GM12865 (cell line): ENCODE measurements at places on chromosomes 2 and 18.

DNA sequence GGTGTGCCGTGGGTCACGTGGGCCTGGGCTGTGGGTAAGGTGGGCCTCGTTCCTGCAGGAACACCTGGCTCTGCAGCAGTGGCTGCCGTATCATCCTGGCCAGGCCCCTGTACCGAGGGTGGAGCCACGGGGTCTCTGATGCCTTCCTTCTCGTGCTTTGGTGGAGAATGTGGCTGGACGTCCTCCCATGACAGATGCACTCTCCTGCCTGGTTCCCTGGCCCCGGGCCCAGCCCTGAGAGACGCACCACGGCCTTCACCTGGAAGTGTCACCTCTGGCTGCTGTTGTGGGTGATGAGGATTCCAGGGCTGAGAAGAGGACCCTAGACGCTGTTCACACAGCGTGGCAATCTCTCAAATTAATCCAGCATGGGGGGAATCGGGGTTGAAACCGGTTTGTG lies 49.5 kb downstream of the NFATC1 start:
- no peak for DNase-seq

GRCh38 chr2:144143294-144144151 lies 376.4 kb downstream of the ZEB2 start:
- DNase-seq: no peak

GRCh38 chr2:206241736-206242135 lies 32.7 kb upstream of the ZDBF2 start:
- DNase-seq: no peak

DNA sequence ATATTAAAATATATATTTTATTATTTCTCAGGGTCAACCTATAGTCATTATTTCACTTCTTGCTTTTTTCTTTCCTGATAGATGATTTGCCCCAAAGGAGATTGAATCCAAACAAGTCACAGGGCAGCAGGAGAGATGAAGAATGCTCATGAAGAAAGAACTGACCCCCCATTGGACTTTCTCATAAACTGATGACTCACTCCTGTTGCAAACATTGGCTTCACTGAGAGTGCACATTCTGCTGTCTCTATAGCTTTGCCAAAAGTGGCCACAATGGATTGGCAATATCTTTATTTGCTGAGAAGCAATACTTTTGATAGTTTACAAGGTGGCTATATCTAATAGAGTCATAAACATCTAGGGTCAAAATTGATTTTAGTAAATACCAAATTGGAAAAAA lies 55.9 kb upstream of the ZNF385B start:
- DNase-seq: no peak

DNA sequence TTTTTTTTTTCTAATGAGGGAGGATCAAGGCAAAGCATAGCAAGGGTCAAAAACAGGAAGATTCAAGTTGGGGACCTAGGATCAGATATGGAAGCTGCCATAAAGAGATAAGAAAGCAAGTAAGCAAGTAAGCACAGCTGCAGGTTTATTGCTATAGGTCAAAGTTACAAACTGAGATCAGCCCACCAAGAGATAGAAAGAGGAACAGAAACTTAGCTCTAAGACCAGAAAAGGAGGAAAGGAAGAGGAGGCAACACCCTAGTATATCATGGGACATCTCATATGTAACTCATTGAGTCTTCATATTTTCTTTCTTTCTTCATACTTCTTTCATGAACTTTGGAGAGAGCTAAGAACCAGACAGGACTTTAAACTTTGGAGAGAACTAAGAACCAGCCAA lies 295.9 kb upstream of the CRIM1 start:
- peak; percentile 42 for DNase-seq

DNA sequence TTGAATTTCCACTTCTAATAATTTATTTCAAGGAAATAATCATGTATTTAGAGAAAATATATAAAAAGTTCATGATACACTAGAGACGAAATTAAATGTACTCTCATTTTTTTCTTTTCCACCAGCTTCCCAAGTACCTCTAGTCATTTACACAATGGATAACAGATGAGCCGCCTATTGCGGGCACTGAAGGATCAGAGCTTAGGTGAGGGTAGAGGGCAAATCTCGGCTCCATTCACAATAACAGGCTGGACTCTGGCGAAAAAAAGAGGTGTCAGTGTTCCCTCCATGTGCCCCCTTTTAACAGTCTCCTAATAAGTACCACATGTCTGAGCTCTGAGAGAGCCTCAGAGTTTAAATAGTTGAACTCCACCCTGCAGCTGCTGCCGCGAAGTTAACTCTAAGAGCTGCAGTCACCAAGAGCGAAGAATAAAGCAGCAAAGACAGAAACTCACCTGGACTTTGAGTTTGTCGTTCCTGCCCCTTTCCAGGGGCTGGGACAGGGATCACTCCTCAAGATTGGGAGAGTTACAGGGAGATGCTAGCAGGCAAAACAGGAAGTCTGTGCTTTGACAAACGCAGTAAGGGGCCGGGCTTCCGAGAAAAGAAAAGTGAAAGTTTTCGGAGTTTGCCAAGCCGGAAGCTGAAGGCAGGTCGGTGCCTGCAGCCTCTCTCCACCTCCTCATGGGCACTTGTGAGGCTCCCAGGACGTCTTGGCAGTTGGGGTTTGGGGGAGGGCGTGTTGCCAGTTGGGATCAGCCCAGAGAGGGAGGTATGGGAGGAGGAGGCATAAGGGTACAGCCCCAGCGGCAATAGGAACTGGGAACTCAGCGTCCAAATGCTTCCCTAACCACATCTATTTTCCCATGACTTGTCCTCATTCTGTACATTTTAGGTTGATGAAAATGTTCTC lies at the start of gene SP110:
TSS of gene SP110 (minus strand) at position 566 of the 913 bp plus-strand sequence. CDS start 3,057 bp downstream, outside the sequence.
- peak; percentile 91 for DNase-seq

DNA sequence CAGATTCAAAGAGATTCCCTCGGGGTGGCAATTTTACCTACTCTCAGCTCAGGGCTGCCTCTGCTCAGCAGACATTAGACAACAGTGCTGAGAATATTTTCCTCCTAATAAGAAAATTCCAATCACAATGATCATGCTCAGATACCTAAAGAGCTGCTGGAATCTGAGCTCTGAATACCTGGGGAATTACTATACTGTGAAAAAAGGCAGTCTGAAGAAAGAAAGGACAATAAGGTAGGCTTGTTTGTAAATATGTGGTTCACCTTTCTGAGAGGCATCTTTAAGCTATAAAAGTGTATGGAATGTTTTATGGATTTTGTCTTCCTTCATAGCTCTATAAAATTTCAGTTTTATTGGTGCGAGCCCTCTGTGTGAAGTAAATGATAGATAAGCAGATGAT lies 34.2 kb upstream of the FAM98A start:
- no peak for DNase-seq

DNA sequence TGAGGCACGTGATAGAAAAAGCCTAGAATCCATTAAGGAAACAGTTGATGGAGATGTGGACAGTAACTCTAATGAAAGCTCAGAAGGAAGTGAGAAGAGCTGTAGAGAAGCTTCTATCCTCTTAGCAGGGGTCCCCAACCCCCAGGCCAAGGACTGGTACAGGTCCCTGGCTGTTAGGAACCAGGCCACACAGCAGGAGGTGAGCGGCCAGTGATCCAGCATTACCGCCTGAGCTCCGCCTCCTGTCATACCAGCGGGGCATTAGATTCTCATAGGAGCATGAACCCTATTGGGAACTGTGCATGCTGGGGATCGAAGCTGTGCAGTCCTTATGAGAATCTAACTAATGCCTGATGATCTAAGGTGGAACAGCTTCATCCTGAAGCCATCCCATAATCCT lies 8.7 kb upstream of the IMP4 start:
- no peak for DNase-seq

DNA sequence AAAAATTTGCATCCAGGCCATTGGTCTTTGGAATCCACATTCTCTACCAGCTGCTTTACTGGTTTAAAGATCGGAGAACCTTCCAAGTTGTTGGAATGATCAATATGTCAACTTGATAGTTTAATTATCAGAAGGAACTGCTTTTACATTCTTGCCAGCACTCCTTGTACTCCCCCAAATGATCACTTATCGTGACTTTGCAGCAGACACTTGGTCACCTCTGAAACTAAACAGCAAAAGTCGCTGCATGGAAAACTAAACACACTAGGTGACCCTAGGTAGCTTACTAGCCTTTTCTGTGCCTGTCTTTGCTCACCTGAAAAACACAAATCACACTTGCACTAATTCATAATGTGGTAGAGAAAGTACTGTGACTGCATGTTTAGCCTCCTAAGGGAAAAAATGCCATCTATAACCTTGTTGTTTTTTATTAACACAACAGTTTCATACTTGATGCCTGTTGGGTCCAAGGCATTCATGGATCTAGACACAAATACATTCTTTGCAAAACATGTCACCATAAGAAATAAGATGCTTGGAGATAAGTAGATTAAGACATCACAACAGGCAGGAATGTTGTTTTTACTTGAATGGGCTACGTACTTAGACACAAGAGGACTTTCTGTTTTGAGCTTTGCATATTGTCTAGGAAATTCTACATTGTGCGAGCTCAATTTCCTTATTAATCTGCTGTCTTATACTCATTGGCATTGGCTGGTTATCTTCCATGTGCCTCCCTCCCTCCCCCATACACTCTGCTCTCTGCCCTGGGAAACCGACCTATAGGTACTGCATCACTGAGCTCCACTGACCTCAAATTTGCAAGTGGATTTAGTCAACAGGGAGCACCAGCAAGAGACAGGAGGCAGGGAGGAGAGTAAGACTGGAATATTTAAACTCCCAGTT lies 219.1 kb upstream of the STK17B start:
- DNase-seq: no peak

- no peak for DNase-seq
These were observed 2033.7 kb upstream of the CELF4 start for GRCh38 chr18:39599251-39599650.

DNA sequence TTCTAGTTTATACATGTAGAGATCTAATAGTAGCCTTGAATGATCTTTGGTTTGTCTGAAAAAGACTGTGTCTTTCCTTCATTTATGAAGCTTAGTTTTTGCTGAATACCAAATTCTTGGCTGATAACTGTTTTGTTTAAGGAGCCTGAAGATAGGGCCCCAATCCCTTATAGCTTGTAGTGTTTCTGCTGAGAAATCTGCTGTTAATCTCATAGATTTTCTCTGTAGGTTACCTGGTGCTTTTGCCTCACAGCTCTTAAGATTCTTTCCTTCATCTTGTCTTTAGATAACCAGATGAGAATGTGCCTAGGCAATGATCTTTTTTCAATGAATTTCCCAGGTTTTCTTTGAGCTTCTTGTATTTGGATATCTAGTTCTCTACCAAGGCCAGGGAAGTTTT lies 562.1 kb downstream of the XIRP2 start:
- DNase-seq: no peak

DNA sequence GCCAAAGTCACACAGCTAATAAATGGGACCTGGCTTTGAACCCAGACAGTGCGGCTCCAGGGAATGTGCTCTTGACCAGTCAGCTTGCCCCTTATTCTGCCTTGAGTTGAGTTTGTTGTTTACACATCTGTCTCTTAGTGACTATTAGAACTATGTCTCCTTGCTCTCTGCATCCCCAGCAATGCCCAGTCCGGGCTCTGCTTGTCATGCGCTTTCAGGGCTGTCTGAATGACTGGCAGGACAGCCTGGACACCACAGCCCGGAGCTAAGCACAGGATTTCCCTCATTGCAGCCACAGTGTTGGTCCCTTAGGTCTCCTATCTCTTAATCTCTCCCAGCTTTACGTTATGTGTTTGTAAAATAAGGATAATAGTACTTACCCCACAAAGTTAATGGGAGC lies 246.4 kb upstream of the RAB12 start:
- no peak for DNase-seq

- no peak for DNase-seq
These were observed 907 bp downstream of the FHL2 start for GRCh38 chr2:105397953-105398335.

GRCh38 chr2:226643030-226643945 lies 156.3 kb downstream of the IRS1 start:
- DNase-seq: no peak

- peak; percentile 71 for DNase-seq
These were observed 62.0 kb upstream of the CAB39 start for GRCh38 chr2:230650585-230651137.

DNA sequence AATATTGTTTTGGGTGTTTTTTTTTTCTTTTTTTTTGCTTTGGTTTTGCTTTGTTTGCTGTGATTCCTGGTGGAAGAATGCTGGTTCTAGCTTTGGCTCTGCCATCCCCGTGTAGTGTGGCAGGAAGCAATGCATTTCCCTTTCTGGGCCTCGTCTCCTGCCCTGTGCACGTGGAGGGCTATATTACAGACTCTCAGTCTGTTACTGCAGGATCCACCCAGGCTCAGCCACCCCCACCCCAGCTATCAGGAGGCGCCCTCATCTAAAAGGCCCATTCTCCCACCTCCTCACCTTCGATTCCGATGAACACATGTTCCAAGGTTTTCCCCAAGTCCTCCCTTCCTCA lies 152.3 kb downstream of the TFCP2L1 start:
- DNase-seq: no peak

DNA sequence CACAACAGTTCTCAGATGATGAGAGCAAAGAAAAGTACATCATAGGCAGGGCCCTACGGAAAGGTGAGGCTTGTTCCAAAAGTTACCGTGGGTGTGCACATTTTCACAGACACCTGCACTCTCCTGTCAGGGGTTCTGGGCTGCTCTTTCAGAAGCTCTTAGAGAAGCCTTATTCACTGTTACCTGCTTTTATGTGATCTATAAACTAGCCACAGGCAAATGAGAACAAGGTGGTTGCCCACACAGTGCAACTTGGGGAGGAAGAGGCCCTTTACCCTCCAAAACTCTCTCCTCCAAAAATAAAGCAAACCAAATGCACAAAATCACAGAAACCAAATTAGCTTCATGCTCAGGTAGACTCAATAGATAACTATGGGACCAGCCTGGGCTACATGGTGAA lies 11.1 kb upstream of the CUL3 start:
- peak; percentile 15 for DNase-seq

DNA sequence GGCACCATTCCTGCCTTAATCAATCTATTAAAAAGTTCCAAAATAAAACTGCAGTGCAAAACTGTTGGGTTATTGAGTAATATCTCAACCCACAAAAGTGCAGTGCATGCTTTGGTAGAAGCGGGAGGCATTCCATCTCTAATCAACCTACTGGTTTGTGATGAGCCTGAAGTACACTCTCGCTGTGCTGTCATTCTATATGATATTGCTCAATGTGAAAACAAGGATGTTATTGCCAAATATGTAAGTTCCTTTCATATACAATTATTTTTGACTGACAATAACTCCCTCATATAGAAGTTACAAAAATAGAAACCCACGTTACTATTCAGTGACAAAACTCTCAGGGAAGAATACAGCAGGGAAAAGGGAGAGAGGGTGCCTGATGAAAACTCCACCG lies 43.0 kb downstream of the OSGEPL1 start:
- DNase-seq: no peak

GRCh38 chr18:1542230-1542774 lies 637.6 kb downstream of the ADCYAP1 start:
- no peak for DNase-seq

DNA sequence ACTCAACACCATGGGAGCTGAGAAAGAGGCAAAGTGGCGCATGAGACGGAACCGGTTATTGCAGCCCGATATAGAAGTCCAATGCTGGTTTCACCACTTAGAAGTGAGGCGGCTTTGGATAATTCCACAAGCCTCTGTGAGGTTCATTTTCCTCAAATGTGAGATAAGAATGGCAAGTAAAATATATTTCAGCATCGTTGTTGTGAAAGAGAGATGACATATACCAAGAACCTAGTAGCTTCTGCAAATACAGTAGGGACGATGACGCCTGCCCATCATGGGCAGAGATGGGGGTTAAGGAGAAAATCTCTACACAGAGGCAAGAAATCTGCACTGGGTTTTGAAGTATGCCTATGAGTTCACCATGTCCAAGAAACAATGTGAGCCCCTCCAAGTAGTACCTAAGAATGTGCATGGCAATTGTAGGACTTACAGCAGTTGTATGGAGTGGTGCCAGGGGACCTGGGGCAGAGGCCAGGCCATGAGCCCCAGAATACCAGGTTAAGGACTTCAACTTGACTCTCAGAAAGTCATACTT lies 352.0 kb downstream of the RNF144A start:
- no peak for DNase-seq
